Neural cell (in vitro differentiated cells): ENCODE measurements at places on chromosomes 11 and 22. TPM values are rescaled to one million over a fixed set of nuclear protein-coding genes. Genes with fewer than 3 reads are reported as not detected.

Gene CDON
- polyA plus RNA-seq = 44.1 and 45.7 TPM in 2 replicates

Gene IGSF9B
- polyA plus RNA-seq = 2.3 and 4.8 TPM in 2 replicates

Gene TMEM45B
- polyA plus RNA-seq = not detected in 2 replicates

Gene CCDC188
- not detected in 2 replicates for polyA plus RNA-seq

Gene OR2AG1
- polyA plus RNA-seq = not detected in 2 replicates

Gene PANX3
- not detected in 2 replicates for polyA plus RNA-seq

Gene BAIAP2L2
- 1.2 and 2.3 TPM in 2 replicates for polyA plus RNA-seq

Gene FAM180B
- not detected in 2 replicates for polyA plus RNA-seq

Gene BEST1
- polyA plus RNA-seq = 6.4 and 7.7 TPM in 2 replicates

Gene POU2AF2
- not detected in 2 replicates for polyA plus RNA-seq

Gene MS4A6E
- polyA plus RNA-seq = not detected in 2 replicates

Gene EXPH5
- polyA plus RNA-seq = not detected in 2 replicates

Gene PKP3
- not detected in 2 replicates for polyA plus RNA-seq

Gene KBTBD3
- polyA plus RNA-seq = 3.1 and 7.3 TPM in 2 replicates

Gene TCN1
- polyA plus RNA-seq = not detected in 2 replicates

Gene OPCML
- 10.0 and 11.6 TPM in 2 replicates for polyA plus RNA-seq

Gene IL18
- not detected in 2 replicates for polyA plus RNA-seq
